ENCODE measurements at places on chromosomes 5 and 9.

- no peak for DNase-seq
Measured at GRCh38 chr5:1708592-1709141, 91.0 kb downstream of the MRPL36 start.

GRCh38 chr5:75659791-75660450 lies 48.7 kb downstream of the ANKDD1B start:
- DNase-seq: no peak

DNA sequence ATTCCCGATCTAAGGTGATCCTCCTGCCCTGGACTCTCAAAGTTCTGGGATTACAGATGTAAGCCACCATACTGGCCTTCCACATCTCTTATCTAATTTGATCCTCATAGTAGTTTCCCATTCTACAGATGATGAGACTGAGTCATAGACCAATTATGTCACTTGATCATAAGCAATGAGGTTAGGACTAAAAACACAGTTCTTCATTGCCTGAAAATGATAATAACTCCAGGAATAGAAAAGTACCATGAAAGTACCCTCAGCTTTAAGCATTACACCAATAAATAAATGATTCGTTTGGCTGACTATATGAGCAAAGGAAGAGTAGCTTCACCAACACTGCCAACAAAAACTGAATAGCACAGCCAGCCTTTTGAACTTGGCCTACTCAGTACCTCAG lies 389.5 kb downstream of the ACTL7B start:
- no peak for DNase-seq

DNA sequence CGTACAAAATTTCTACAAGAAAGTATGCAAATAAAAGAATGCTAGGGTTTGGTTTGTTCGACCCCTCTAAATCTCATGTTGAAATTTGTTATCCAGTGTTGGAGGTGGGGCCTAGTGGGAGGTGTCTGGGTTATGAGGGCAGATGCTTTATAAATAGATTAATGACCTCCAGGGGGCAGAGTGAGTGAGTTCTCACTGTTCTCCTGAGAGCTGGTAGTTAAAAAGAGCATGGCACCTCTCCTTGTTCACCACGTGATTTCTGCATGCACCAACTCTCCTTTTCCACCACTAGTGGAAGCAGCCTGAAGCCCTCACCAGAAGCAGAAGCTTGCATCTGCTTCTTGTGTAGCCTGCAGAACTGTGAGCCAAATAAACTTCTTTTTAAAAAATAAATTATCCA lies 50.4 kb upstream of the FAM170A start:
- no peak for DNase-seq

DNA sequence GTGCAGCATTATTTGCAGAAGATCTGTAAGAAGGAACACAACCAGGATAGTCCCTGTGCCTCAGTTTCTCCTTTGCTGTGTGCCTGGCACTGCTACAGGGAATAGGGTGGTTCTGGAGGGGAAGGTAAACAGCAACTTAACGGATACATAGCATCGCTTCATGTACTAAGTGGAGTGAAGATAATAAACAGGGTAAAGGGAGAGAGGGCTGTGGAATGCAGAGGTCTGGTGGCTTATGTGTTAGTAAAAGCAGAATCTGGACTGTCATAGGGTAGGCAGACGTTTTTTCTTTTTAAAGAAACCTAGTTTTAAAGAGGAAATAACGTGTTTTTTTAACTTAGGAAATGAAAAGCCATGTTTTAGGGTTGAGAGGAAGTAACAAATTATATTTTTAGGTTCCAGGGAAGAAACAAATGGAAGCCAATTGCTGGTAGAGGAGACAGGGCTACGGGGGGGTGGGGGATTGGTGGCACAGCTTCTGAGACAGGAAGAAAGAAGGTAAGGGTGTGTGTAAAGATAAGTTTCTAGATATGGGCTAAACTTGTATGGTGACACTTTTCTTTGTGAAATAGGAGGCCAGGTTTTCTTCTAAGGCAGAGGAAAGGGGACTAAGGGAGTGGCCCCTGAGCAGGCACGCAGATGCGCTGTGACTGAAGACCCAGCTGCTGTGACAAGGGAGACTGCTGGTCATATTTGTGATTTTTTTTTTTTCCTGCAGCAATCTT lies 1.3 kb downstream of the GNG10 start:
- DNase-seq: peak; percentile 37

GRCh38 chr5:123808461-123809380 lies 296.7 kb downstream of the CSNK1G3 start:
- no peak for DNase-seq

DNA sequence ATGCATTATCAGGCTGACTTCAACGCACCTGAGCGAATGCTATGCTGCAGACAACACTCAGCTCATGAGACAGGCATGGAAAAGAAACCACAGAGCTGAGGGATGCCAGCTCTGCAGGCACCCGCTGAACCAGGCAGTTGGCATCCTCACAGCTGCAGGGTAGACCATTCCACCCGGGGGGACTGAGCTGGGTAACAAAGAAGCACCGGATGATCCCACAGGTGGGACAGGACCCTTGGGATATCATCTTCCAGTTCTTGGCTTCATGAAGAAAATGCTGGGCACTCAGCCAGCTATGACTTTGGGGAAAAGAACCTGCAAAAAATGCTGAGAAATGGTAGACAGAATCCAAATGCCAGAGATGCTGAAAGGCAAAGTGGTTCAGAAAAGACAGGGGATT lies 9.6 kb downstream of the EPB41L4B start:
- no peak for DNase-seq

- no peak for DNase-seq
Measured at GRCh38 chr9:119763260-119763659, 394.0 kb upstream of the BRINP1 start.

DNA sequence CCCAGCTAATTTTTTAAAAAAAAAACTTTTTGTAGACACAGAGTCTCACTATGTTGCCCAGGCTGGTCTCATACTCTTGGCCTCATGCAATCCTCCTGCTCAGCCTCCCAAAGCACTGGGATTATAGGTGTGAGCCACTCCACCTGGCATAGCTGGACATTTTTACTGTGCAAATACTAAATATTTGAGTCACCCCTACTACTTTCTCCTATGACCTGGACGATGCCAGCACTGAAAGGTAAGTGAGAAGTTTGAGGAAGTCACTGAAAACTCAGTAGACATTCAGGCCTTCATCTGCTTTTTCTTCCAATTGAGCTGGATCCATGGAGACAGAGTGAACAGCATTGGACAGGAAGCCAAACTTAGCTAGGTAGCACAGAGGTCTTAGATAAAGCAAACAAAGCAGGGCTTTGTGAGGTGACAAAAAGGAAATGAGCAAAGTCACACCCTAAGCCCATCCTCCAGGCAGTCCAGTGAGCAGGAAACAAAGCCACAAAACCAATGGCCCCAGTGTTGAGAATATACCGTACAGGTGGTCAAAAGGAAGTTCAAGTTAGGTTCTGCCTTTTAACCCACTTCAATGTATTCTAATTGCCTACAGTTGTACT lies 192.6 kb upstream of the RASA1 start:
- no peak for DNase-seq

DNA sequence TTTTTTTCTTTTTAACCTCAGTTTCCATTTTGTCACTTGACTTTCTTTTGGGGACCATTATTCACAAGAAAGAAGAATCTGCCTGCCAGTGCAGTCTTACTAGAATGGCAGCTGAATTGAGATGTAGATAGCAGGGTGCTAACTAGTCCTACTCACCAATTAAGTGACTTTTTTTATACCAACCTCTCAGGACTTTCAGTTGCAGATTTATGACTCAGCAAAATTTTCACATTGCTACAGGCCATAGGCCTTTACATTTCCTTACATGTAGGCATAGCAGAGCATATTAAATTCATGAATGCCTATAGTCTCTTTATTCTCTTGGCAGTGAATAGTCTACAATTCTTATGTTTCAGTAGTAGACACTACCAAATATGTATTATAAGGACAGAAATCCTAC lies 54.0 kb upstream of the FKTN start:
- DNase-seq: no peak

DNA sequence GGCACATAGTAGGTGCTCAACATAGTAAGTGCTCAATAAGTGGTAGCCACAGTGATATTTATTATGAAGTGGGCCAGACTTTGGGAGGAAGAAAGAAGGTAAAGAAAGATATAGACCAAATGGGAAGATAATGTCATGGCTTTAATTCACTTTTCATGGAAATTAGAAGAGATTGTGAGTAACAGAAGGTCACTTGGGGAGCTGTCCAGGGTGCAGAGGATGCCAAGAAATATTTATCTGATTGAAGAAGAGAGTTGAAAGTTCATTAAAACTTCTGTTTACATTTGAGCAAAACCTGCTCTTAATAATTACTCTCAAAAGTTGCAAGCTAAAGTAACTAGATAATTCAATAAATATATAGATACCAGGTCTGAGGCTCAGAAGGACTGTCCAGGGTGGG lies 28.3 kb upstream of the IL33 start:
- DNase-seq: no peak

- DNase-seq: no peak
Measured at GRCh38 chr9:127570533-127571111, 41.5 kb upstream of the STXBP1 start.

DNA sequence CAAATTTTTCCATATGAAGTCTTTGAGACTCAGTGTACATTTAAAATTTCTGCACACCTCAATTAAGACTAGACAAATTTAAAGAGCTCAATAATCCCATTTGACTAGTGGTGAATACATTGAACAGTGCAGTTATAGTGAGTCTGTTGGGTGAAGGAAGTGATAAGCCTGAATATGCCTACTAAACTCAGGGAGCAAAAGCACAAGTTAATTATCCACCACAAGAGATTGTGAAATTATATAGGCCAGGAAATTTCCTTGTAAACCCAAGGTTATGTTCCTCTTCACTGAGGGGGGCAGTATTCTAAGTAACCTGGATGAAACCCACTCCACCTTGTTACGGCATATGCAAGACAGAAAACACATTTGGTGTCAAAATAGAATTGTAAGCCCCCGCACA lies 612.9 kb upstream of the DAB2 start:
- DNase-seq: no peak
